ENCODE measurements at places on chromosomes 3 and 15. TPM values are rescaled to one million over a fixed set of nuclear protein-coding genes. Genes with fewer than 3 reads are reported as not detected.

GRCh38 chr3:59559721-59560435 is 510.1 kb upstream of the CFAP20DC start:
- no peaks in the 10 kb centered on the region for H3K27me3 ChIP-seq
- no peaks in the 10 kb centered on the region for H3K36me3 ChIP-seq
- peak; percentile 10 for DNase-seq
- no peak overlapping the region for H3K4me3 ChIP-seq

DNA sequence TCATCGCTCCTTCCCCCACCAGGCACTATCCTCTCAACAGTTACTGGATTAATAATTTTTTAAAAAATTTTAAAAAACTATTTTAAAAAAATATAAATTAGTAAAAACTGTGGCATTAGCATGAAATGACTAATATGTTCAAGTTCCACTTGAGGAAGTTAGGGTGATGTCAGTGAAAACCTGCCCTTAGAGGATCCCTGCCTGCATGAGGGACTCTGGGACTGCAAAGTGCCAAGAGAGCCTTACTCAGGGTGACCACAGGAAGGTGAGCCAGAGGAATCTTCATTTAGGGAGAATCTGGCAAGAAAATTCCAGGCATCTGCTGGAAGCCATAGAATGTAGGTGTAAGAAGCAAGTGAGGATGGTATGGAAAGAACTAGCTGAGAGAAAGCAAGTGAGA is 157.7 kb upstream of the BCL6 start:
- no peak overlapping the region for H3K27ac ChIP-seq
- no peak overlapping the region for H3K4me3 ChIP-seq
- no peaks in the 10 kb centered on the region for H3K4me1 ChIP-seq
- no peaks in the 10 kb centered on the region for H3K36me3 ChIP-seq
- peaks cover 6% of the 10 kb centered on the region for H3K27me3 ChIP-seq

GRCh38 chr3:30539206-30539605 is 67.2 kb upstream of the TGFBR2 start:
- no peak overlapping the region for H3K27ac ChIP-seq
- H3K36me3 ChIP-seq: no peaks in the 10 kb centered on the region
- no peak overlapping the region for H3K4me3 ChIP-seq
- H3K27me3 ChIP-seq: no peaks in the 10 kb centered on the region
- no peak for DNase-seq
- peaks cover 21% of the 10 kb centered on the region for H3K4me1 ChIP-seq

DNA sequence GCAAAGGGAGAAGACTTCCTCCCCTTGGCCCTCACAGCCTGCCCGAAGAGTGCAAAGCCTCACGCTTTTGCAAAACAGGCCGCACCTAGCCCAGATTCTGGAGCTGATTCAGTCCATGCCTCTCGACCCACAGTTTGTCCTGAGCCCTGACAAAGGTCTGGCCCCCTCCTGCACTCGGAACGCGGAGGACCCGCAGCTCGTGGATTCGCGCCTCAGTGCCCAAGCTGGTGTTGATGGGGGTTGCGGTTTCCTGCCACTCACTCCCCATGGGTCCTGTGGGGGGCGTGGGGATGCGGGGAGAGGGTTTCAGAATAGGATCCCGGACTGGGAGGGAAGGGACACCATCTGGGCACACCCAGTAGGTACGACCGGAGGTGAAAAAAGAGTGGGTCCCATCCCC is 594 bp upstream of the CRABP1 start:
- H3K27ac ChIP-seq: no peak overlapping the region
- H3K27me3 ChIP-seq: peaks cover 14% of the 10 kb centered on the region
- H3K36me3 ChIP-seq: no peaks in the 10 kb centered on the region
- H3K4me3 ChIP-seq: peak overlapping the region; percentile 58
- H3K4me1 ChIP-seq: peaks cover 9% of the 10 kb centered on the region

GRCh38 chr15:95656595-95656994 is 673.9 kb upstream of the NR2F2 start:
- H3K4me3 ChIP-seq: no peak overlapping the region
- H3K36me3 ChIP-seq: no peaks in the 10 kb centered on the region
- no peaks in the 10 kb centered on the region for H3K4me1 ChIP-seq
- no peak overlapping the region for H3K27ac ChIP-seq
- no peak for DNase-seq

GRCh38 chr3:177523872-177524438 is 326.7 kb upstream of the TBL1XR1 start:
- H3K27me3 ChIP-seq: no peaks in the 10 kb centered on the region
- H3K27ac ChIP-seq: no peak overlapping the region
- no peak for DNase-seq
- no peaks in the 10 kb centered on the region for H3K36me3 ChIP-seq
- peaks cover 4% of the 10 kb centered on the region for H3K4me1 ChIP-seq
- H3K4me3 ChIP-seq: no peak overlapping the region

DNA sequence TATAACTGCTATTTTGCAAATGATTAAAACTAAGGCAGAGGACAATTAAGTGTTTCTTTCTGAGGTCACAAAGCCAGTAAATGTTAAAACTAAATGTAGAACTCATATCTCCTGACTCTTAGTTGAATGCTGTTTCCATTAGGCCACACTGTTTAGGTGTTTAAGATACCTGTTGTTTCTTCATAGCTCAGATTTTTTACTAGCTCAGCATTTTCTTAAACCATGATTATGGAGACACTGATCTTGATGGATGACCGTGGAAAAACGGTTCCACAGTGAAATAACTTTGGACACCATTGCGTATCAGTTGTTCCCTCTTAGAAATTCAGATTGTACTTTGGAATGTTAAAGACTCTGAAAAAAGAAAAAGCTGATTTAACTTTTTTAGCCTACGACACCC is 177.5 kb downstream of the TCF12 start:
- no peak overlapping the region for H3K27ac ChIP-seq
- no peak overlapping the region for H3K4me3 ChIP-seq
- H3K4me1 ChIP-seq: peaks cover 30% of the 10 kb centered on the region
- peaks cover 15% of the 10 kb centered on the region for H3K36me3 ChIP-seq
- H3K27me3 ChIP-seq: no peaks in the 10 kb centered on the region

- H3K4me3 ChIP-seq: no peak overlapping the region
- no peak for DNase-seq
Observed at GRCh38 chr3:12336099-12336498, 47.2 kb downstream of the PPARG start.

DNA sequence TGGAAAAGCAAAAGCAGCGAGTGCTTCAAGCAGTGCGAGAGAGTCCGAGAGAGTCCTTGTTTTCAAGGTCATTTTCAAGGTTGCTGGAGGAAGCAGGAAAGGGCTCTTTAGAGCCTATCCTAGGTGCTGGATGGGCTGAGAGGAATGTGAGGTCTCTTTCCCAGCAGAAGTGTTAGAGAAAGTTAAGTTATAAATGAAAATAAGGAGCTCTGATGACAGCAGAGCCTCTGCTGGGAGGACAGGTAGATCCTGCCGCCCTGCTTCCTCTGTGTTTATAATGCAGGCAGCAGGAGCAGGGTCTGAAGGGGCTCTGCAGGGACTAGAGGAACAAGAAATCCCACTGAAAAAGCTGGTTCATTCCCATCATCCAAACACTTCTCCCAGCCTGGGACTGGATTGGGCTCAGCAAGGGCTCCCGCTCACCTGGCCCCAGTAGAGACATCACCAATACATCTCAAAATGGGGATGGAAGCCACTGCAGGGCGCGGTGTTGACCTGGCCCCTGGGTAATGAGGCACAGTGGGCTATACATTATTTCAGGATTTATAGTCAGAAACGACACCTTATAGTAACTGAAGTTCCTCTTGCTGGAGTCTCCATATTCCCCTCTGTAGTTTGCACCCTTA is 41.5 kb upstream of the RAB6B start:
- no peaks in the 10 kb centered on the region for H3K4me1 ChIP-seq
- no peak for DNase-seq
- H3K36me3 ChIP-seq: no peaks in the 10 kb centered on the region

GRCh38 chr3:131756405-131756804 is 253.6 kb upstream of the MRPL3 start:
- no peak overlapping the region for H3K4me3 ChIP-seq
- peaks cover 21% of the 10 kb centered on the region for H3K27me3 ChIP-seq
- peak; percentile 6 for DNase-seq
- H3K36me3 ChIP-seq: no peaks in the 10 kb centered on the region
- no peak overlapping the region for H3K27ac ChIP-seq
- no peaks in the 10 kb centered on the region for H3K4me1 ChIP-seq

Gene VIPR1
- 0.26 TPM for total RNA-seq

Gene RAD51
- total RNA-seq: 44.8 TPM

Gene FOXB1
- not detected for total RNA-seq

Gene FYTTD1
- total RNA-seq: 89.7 TPM

Gene SLC28A1
- total RNA-seq: not detected

Data from A673 (cell line).